ENCODE measurements at places on chromosomes 7 and 10. TPM values are rescaled to one million over a fixed set of nuclear protein-coding genes. Genes with fewer than 3 reads are reported as not detected.

ECHDC3 gene
- 14.8 TPM for total RNA-seq

GRCh38 chr7:132084776-132085388 is 491.4 kb downstream of the PLXNA4 start:
- no peak for DNase-seq

ETV1 gene
- 8.4 TPM for total RNA-seq

- no peak for DNase-seq
Measured at GRCh38 chr7:130293521-130293920, 560 bp downstream of the CPA4 start.

DNA sequence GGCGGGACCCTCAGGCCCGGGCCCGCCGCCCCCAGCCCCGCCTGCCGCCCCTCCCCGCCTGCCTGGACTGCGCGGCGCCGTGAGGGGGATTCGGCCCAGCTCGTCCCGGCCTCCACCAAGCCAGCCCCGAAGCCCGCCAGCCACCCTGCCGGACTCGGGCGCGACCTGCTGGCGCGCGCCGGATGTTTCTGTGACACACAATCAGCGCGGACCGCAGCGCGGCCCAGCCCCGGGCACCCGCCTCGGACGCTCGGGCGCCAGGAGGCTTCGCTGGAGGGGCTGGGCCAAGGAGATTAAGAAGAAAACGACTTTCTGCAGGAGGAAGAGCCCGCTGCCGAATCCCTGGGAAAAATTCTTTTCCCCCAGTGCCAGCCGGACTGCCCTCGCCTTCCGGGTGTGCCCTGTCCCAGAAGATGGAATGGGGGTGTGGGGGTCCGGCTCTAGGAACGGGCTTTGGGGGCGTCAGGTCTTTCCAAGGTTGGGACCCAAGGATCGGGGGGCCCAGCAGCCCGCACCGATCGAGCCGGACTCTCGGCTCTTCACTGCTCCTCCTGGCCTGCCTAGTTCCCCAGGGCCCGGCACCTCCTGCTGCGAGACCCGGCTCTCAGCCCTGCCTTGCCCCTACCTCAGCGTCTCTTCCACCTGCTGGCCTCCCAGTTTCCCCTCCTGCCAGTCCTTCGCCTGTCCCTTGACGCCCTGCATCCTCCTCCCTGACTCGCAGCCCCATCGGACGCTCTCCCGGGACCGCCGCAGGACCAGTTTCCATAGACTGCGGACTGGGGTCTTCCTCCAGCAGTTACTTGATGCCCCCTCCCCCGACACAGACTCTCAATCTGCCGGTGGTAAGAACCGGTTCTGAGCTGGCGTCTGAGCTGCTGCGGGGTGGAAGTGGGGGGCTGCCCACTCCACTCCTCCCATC is 82.7 kb downstream of the PAX2 start:
- peak; percentile 74 for DNase-seq

GRCh38 chr7:82360591-82361368 is 82.8 kb downstream of the CACNA2D1 start:
- no peak for DNase-seq

DNA sequence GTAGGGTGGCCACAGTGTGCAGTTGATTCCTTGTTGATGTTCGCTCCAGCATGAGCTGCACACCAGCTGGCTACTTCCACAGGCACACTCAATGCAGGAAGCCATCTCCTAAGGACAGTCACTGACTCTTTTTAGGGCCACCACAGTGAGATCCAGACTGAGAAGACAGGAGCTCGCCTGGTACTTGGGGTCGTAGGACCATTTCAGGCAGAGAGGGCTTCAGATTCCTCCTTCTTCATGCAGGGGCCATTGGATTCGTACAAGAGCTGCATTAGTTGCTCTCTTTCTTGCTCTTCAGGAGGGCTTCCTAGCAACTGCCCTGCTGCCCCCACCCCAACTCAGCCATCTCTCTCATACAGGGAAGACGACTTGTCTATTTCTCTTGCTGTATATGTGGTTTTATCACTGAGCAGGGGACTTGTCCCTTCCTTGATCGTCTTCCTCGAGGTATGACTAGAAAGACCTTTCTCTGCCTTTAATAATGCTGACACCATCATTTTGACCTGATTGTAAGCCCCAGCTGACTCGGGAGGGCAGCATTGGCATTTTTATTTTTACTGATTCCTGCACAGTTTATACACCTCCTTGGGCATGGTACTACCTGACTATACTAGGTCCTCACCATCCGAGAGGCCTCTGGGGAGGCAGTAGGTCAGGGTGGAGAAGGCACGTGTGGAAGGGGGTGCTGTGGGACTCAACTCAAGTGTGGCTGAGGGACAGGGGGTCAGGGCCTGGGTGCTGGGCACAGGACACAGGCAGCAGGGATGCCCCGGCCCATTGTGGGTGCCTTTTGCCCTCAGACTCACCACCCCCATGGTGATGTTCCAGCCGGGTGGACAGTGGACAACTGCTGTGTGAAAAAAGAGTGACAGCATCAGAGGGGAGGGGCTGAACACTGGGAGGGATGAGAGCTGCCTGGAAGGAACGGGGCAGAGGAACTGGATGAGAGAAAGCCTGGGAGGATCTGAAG is 136.7 kb upstream of the ZNF746 start:
- DNase-seq = no peak

DNA sequence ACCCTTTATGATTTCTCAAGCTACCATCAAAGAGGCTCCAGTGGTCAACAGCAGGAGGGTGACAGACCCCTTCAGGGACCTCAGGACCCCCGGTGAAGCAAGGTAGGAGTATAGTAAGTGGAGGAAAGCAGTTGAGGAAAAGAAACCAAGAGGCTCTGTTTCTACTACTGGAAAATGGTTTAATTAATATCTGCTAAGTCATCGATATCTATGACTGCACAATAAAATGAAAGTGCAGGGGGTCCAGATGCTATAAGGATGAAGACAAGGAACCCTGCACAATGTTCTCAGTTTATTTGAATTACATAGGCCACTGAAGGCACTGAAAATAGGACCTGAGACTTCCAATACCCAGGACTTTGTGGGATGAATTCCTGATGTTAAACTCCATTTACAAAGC is 23.7 kb downstream of the AMPH start:
- DNase-seq = no peak

CRPPA gene
- total RNA-seq = 3.4 TPM

DNA sequence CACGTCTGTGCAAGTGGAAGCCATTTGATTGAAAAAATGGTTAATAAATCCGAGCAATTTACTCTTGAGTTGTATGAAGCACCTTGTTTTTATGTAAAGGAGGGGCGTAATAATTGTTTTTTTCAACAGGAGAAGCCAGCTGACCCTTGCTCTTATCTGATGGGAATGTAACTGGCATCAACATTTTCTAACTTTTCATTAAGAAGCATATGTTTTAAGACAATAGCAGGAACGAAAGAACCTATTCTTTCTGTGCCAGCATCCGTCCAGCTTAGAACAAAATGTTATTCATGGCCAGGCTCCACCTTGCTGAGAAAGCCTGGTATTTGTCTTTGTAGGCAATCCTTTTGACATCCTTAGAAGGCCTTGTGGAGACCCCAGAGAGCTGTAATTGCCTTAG is 22.2 kb upstream of the AFAP1L2 start:
- no peak for DNase-seq

GRCh38 chr10:70493660-70494234 is 15.2 kb downstream of the PALD1 start:
- peak; percentile 53 for DNase-seq

DNA sequence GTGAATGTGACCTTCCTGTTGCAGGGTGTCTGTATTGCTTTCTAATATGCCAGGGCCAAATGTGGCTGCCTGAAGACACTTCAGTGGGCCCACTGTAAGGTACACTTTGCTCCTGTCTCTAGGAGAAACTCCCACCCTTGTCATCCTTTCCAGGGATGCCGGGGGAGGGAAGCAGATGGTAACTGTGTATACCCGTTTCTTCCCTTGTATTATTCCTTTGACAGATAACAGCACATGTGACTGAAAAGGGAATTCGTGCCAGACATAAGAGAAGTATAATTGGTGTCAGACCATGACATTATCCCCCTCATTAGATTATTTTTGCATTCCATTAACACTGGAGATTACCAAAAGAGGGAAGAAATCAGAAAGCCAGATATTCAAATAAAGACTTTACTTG is 317.7 kb downstream of the CAMK1D start:
- no peak for DNase-seq

- peak; percentile 81 for DNase-seq
Measured at GRCh38 chr10:17616403-17617030, 657 bp downstream of the HACD1 start.

- DNase-seq = no peak
Measured at GRCh38 chr10:32350811-32351350, 3.9 kb upstream of the EPC1 start.

EBF3 gene
- 0.77 TPM for total RNA-seq

DNA sequence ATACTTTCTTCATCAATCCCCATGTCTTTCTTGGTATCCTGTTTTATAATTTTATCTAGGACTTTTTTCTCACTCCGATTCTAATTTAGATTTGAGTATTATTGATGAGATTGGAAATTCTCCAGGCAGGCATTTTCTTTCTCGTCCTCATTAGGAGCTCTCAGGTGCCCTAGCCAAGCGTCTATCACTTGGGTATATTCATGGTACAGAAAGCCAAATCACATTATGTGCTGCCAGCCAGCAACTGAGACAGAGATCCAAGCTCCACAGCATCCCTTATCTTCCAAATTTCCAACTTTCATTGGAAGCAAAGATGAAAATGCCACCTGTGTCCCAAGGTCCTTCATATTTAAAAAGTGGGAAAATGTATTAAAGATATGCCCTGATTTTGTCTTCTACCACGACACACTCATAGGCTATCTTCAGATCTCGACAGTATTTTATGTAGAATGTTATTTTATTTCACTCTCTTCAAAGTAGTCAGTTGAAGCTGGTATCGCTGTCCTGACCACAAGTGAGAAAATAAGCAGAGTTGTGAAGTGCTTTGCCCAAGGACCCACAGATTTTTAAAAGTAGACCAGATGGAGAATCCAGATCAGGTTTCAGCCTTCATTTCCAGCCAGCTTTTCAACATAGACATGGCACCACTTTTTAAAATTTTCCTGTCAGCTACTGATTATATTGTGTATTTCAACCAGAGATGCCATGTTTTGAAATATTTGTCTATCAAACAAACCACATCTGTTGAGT is 773.4 kb downstream of the CNTNAP2 start:
- no peak for DNase-seq
